ENCODE measurements at places on chromosomes 1 and 21. TPM values are rescaled to one million over a fixed set of nuclear protein-coding genes. Genes with fewer than 3 reads are reported as not detected.

Gene TMEM82
- total RNA-seq, result not detected

Gene HSD3B1
- total RNA-seq, result not detected

Gene NUDC
- 60.5 TPM for total RNA-seq

Gene GJB5
- not detected for total RNA-seq

Gene GCSAML
- not detected for total RNA-seq

Gene BACH1
- 32.2 TPM for total RNA-seq

Gene HCRTR1
- total RNA-seq, result 0.57 TPM

Gene UBXN11
- total RNA-seq, result 4.5 TPM

Gene SAMD13
- 2.8 TPM for total RNA-seq

Gene ANGPTL3
- not detected for total RNA-seq

Gene GPA33
- not detected for total RNA-seq

Measured in thoracic aorta endothelial cell (primary cell).